ENCODE measurements at places on chromosomes 7 and 10.

DNA sequence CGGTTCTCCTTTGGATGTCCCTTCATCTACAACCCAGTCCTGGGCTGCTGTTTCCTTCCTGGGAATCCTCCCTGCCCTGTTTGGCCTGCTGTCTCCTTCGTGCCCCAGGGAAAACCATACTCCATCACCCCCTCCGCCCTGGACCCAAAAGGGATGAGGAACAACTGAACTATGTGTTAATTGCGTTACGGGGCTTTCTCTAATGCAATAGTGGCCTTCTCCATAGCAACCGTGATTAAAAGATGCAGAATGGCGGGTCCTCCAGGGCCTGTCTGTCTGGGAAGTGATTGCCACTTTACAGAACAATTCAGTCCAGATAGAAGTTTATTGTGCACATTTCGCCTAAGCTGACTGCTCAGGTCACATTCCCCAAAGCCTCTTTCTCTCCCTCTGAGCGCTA is 112.0 kb upstream of the FGFR2 start:
- DNase-seq, result no peak

- no peak for DNase-seq
These were observed 64.6 kb downstream of the MKI67 start for GRCh38 chr10:128061306-128062300.

GRCh38 chr10:71292624-71293445 is 26.2 kb upstream of the SLC29A3 start:
- DNase-seq, result no peak

- DNase-seq, result no peak
These were observed 129.0 kb upstream of the C7orf33 start for GRCh38 chr7:148461392-148462179.

DNA sequence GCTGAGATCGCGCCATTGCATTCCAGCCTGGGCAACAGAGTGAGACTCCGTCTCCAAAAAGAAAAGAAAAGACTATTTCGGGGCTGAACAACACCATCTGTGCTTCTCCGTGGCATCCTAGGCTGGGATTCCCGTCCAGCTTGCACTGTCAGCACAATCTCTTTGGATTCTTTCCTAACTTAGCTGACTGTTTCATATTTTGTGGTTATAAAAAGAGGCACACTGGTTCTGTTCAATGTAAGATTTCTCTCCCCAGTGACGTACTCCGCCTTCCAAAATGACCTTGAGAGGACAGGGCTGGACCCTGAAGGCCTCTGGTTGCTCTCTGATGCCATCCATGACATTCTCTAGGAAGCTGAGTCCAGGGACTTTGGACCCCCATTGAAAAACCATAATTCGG is 8.8 kb downstream of the ZNHIT1 start:
- no peak for DNase-seq

- no peak for DNase-seq
These were observed 48.3 kb downstream of the NOD1 start for GRCh38 chr7:30430276-30430675.

DNA sequence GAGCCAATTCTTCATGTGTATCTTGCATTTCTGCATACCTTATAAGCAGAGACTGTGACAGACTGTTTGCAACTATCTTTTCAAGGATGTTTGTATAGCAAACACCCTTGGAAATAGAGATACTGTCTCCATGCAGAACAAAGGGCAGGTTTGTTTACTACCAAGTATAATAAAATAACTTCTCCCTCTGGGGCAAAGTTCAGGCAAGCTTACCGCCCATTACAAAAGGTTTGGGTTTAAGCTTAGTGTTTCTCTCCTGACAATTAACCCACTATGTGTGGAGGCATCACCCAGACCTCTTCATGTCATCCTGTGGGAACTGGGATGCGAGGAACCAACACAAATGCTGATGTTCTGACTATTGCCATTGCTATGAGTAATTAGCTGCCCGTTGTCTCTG is 479.1 kb upstream of the ZMIZ1 start:
- no peak for DNase-seq

DNA sequence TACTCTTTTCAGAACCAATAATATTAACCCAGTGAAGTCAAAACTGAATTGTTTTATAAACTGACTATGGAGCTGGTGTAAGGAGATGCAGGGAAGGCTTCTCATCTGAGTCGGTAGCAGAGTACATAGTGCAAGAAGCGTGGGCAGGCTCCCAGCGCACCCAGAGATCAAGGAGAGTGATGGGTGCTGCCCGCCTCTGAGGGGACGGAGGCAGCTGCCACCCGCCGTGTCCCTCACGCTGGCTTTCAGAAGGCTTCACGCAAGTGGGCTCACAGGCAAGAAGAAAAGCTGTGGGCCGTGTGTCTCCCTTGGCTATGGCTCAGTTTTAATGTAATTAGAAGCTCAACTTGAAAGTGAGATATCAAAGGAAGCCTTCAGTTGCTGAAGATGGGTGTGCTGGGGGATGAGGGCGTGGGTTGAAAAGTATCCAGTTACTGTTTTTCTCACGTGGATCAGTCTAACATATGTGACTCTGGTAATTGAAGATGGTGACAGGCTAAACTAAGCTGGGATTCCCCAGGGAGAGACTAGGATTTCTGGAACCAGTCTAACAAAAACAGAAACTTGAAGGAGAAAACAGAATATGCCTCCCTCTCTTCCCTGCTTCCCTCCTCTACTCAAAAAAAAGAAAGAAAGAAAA is 159.9 kb downstream of the MGMT start:
- no peak for DNase-seq

DNA sequence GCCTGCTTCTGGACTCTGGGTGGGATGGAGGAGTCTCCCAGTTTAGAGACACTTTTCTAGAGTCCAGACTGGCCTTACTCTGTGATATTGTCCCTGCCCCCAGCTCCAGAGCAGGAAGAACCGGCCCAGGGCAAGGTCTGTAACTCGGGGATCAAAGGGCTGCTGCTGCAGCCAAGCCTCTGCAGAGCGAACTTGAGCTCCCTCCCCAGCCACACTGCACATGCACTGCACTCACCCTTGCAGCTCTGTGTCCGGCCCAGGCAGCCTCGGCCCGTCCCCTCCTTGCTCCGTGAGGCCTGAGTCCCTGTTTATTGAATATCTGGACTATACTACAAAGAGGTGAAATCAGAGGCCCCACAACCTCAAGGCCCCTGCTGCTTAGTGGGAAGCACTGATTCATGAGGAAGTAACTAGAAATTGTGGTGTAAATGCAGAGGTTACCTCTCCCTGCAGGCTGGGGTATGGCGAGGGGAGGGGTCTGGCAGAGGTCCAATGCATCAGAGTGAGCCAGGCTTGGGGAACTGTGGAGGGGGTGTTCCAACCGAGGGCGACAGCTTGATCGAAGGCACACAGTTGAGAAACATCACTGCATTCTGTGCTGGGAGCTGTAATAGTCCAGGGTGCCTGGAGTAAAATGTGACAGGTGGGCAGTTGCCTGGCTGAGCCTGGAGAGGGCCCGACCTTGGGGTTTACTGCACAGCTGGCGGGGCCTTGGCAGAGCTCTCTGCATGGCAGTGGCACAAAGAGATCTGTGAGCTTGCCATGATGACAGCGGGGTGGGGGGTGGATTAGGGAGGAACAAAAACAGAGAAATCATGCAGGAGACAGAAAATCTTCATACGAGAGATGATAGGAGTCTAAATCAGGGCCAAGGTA is 49.1 kb downstream of the AOC1 start:
- no peak for DNase-seq

DNA sequence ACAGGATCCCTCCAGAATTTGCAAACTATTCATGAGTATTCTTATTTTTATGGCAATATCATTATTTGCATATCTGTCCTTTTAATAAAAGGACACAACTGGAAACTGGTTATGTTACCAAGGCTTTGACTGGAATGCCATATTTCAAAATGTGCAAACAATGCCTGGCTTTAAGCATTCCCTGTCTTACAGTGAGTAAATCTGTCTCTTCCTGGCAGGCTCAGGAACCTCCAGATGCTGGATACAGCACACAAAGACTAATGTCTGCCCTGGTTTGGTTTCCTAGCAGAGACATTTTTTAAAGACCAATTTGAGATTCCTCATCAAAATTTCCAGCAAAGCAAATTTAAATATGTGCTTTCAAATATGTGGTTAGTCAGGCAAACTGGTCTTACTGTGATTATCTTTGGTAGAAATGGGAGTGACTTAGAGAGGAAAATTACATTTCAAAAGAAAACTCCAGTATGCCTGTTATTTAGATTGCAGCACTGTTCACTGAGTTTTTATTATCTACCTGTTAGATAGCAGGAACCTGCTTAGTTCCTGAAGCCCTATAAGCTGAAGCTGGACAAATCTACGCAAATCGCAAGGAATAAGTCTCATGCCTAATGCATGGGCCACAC is 31.3 kb downstream of the RNF216 start:
- DNase-seq, result no peak

GRCh38 chr7:140229591-140230515 is 53.1 kb upstream of the KDM7A start:
- DNase-seq, result no peak

- no peak for DNase-seq
These were observed 683.9 kb downstream of the MAGI2 start for GRCh38 chr7:78769481-78770101.

DNA sequence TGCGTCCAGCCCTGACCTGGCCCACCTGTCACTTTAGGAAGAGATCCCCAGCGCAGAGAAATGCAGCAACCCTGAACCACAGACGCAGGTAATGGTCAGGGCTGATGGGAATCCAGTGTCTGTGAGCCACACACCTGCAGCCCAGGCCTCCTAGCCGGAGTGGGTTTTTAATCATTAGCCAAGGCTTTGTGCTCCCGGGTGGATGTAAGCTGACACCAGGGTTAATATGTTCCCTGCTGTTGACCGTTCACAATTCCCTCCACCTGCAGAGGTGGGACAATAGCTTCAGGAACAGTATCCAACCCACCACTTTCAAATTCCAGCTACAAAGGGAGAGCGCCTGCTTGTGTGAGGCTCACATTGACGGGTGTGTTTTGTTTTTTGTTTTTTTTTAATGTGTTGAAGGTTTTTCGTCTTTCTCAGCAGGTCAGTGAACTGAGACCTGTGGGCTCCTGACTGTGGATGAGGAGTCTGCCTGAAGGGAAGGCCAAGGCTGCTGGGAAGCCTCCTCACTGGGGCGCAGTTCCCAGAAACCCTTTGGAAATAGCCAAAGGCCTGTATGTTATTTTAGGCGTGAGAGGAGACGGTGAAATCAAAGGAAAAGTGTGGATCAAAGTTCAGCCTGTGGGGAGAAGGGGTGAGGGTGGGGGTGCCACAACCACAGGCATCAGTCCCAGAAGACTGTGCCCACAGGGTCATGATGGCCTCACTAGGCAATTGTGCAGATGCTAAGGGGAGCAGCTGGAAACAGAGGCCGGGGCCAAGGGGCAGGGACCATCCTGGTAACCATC is 111.1 kb downstream of the TNS3 start:
- DNase-seq, result peak; percentile 85

- no peak for DNase-seq
These were observed 26.9 kb downstream of the PRSS2 start for GRCh38 chr7:142797391-142798377.

- DNase-seq, result no peak
These were observed 260.1 kb downstream of the SLC25A13 start for GRCh38 chr7:96061844-96062243.

DNA sequence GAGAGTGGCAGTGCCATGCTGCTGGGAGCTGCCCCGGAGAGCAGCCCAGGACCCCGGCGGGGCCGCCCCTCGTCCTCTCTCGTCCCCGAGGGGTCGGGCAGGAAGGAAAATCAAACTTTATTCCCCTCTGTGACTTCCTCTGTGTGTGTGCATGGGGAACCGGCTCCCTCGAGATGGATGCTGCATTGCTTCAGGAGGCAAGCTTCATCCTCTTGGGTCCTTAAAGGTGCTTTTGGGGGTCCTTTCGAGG is 726 bp downstream of the MCU start:
- no peak for DNase-seq

GRCh38 chr10:31395695-31396094 is 76.7 kb downstream of the ZEB1 start:
- no peak for DNase-seq

GRCh38 chr7:67593794-67594193 is 597.2 kb downstream of the TYW1 start:
- DNase-seq, result no peak

GRCh38 chr10:93280699-93281366 is 201.3 kb downstream of the MYOF start:
- peak; percentile 95 for DNase-seq

DNA sequence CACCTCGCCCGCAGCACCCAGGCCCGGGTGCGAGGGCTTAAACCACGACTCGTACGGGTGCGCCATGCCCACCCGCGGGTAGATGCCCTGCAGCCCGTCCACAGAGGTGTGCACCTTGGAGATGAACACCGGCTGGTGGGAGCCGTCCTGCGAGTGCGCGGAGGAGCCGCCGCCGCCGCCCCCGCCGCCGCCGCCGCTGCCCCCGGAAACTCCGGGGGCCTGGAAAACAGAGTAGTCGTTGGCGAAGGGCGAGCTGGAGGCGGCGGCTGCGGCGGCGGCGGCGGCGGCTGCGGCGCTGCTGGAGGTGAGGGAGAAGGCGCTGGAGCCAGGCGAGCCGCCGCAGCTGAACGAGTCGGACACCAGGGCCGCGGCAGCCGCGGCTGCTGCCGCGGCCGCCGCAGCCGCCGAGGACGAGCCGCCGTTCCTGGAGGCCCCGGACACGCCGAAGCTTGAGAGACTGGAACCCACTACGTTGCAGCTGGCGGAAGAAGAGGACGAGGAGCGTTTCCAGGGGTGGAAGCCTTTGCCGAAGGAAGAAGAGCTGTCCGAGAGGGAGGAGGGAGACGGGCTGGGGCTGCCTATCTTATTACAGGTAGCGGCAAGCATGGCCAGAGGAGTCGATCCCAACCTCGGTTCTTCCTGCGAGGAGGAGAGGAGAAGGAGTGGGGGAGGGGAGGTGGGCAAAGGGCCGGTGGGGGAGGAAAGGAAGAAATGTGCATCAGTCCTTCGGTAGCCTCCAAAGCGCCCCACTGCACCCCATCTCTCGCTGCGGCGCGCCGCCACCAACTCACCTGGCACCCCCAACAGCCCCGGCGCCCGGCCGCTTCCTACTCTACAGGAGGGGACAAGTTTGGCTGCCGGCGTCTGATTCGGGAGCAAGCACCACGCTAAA is 1.3 kb downstream of the SP8 start:
- no peak for DNase-seq

DNA sequence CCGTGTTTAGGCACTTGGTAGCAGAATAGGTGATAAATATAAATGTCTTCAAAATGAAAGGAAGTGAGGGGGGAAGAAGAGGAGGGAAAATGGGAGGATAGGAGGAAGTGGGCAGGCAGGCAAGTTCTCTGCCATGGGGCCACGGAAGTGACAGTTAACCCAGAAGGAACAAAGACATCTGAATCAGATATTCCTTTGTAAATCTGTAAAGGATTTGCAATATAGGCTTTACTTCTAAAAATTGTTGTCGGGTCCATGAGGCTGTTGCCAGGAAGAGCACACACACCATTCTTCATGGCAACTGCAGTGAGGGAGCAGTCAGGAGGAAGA is 23.7 kb upstream of the RASSF4 start:
- no peak for DNase-seq

GRCh38 chr7:77454802-77455201 is 38.7 kb upstream of the GSAP start:
- no peak for DNase-seq

- DNase-seq, result no peak
These were observed 166.1 kb downstream of the PRKAG2 start for GRCh38 chr7:151710646-151711434.

Data from iPS DF 19.7 (cell line).